ENCODE measurements at places on chromosomes 11 and 22.
A peak's percentile ranks its signal among the peaks of the same experiment; 100 is the strongest.

DNA sequence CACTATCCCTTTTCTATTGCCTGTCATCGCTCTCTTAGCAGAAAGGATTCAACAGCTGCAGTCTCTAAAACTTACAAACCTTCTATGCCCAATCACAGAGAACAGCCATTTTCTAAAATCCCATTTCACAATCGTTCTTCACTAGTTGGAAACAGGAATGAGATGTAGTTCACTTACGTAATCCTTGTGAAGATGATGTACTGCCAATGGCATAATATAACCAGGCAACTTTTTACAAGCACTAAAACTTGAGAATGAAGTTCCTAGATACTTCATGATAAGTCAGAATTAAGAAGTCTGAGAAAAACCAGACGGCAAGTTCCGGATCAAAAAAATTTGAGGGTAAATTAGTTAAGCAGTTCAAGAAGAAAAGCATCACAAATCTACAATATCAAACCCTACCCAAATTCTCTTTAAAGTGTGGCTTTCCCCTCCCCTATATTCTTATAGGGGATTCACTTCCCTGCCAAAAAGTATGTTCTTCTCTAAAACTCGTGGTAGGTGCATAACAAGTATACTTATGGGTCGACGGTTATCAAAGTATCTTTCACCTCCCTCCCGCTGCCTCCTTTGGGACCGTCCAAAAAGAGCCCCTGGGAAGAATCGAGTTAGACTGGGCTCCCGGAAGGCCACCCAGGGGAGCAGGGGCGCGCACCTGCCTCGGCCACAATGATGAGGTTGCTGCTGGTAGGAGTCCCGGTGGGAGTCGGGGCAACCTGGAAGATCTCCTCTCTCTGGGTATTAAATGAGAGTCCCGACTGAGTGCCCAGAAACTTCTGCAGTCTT lies 666 bp downstream of the MSANTD4 start:
- no peak for DNase-seq

DNA sequence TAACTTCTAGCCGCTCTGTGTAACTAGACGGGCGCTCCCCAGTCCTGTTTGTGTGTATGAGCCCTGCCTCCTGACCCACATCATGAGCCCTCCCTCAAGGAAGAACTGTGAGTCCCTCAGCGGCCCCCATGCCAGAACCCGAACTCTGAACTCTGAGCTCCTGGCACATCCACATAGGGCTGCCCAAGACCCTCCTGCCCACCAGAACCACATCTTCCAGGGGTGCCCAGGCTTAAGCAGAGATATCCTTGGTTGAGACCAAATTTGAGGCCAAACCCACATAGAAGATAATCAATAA lies 3.0 kb downstream of the TRIM29 start:
- DNase-seq, result no peak

- DNase-seq, result peak; percentile 11
Observed at GRCh38 chr11:70751142-70751734, 352.9 kb downstream of the CTTN start.

GRCh38 chr11:40140560-40140959 lies 1318.9 kb downstream of the LRRC4C start:
- DNase-seq, result no peak

- DNase-seq, result no peak
Observed at GRCh38 chr11:49851971-49852389, 100.2 kb upstream of the OR4C13 start.

GRCh38 chr22:46049726-46050450 lies 72.9 kb upstream of the WNT7B start:
- DNase-seq, result no peak

GRCh38 chr11:45483416-45483815 lies 182.0 kb downstream of the CHST1 start:
- no peak for DNase-seq

- DNase-seq, result no peak
Observed at GRCh38 chr11:1196516-1197391, 26.1 kb upstream of the MUC5B start.

Measured in hematopoietic multipotent progenitor cell (in vitro differentiated cells).